ENCODE measurements at places on chromosomes 2 and 18.

GRCh38 chr18:47677952-47678351 is 252.5 kb downstream of the SMAD2 start:
- DNase-seq: no peak

GRCh38 chr2:68906716-68907115 is 35.5 kb upstream of the BMP10 start:
- DNase-seq: no peak

- no peak for DNase-seq
Measured at GRCh38 chr18:13124411-13124810, 94.1 kb upstream of the LDLRAD4 start.

GRCh38 chr2:19982268-19982667 is 7.6 kb downstream of the WDR35 start:
- no peak for DNase-seq

- no peak for DNase-seq
Measured at GRCh38 chr2:210611466-210611865, 55.1 kb downstream of the CPS1 start.
